ENCODE measurements at places on chromosomes 3 and 15.

- peak; percentile 68 for DNase-seq
Measured at GRCh38 chr3:43296565-43296964, 10.2 kb downstream of the SNRK start.

- no peak for DNase-seq
Measured at GRCh38 chr15:51718219-51718618, 19.2 kb downstream of the LYSMD2 start.

- no peak for DNase-seq
Measured at GRCh38 chr15:61829514-61829889, 230.7 kb downstream of the VPS13C start.

DNA sequence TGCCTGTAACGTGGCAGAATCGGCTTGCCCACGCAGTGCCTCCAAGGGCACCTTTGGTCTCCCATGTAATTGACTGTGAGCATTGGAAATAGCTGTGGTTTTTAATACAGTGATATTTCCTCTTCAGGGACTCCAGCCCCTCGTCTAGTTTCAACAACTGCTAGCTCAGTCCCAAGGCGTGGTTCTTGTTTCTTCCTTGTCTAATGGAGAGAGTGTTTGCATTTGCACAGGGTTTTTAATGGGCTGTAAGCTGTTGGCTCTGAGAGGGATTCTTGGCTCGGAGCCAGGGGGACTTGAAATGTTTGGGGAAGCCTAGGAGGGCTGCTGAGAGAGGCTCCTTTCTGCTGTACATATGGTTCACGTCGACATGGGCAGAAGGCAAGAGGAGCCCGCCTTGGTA, 86.2 kb downstream of the THSD4 start:
- no peak for DNase-seq

DNA sequence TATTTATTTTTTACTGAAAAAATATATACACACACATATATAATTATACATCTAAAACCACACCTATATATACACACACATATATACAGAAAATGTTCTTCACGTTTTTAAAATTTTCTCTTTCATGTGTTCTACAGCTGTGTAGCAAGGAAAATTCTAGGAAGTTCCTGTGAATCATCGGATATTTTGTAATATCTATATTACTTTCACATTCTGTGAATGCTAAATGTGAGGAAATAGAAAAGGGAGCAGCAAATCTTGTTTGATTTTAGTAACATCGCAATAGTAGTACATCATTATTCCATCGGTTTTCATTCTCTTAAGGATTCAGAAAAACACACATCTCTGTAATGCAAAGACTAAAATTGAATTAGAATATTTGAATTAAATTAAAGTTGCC, 836.8 kb upstream of the NECTIN3 start:
- DNase-seq, result no peak

GRCh38 chr3:54870423-54870822, 57.4 kb downstream of the LRTM1 start:
- no peak for DNase-seq

DNA sequence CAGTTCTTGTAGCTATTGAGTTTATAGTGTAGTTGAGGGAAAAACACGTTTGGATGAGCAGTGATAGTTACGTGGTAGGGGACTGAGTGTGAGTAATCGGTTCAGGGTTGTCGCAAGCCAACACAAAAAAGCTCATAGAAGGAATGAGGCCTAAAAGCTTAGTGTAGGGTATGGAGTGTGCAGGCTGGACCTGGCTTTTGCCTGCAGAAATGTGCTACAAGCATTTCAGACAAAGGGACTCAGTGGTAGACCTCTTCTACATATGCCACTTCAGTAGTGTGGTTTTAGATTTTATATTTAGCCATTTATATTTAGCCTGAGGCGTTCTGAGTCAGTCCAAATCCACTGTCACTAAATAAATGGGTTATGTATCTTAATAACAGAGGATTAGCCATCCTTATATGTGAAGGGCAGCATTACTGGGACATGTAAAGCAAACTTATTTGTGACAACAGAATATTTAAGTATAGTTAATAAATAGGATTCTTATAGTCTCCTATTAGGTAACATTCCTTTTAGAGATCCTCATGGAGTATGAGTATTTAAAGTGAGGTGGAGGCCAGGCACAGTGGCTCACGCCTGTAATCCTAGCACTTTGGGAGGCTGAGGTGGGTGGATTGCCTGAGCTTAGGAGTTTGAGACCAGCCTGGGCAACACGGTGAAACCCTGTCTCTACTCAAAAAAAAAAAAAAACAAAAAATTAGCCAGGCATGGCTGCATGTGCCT, 21.8 kb downstream of the ATP2C1 start:
- no peak for DNase-seq

DNA sequence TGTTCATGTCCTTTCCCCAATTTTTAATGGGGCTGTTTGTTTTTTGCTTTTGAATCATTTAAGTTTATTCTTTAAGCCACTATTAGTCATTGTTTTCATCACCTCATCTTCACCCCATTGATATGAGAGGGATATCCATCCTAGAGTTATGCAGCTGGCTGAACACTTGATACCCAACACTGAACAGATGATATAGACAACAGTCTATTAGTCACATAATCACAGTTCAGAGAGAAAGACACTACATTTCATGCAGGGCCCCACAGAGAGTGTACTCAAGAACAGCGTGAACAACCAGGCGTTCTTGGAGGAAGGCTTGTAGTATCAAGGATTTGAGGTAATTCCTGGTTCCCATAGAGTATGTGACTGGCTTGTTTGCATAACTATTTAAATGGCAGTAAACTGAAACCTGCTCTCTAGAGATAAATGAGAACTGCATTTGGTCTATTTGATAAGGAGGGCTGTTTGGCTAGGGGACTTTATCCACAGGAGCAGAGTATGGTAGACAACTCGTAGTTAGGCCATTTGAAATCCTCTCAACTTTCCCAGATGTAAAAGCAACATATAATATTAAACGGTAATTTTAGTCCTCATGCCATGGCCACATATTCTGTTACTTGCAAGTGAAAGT, 618.7 kb downstream of the SI start:
- DNase-seq, result no peak

- no peak for DNase-seq
Measured at GRCh38 chr3:126663750-126664149, 8.8 kb upstream of the TXNRD3 start.

GRCh38 chr15:53611145-53611920, 148.1 kb downstream of the WDR72 start:
- DNase-seq, result no peak

GRCh38 chr3:180615954-180616353, 14.0 kb downstream of the TTC14 start:
- DNase-seq, result no peak

DNA sequence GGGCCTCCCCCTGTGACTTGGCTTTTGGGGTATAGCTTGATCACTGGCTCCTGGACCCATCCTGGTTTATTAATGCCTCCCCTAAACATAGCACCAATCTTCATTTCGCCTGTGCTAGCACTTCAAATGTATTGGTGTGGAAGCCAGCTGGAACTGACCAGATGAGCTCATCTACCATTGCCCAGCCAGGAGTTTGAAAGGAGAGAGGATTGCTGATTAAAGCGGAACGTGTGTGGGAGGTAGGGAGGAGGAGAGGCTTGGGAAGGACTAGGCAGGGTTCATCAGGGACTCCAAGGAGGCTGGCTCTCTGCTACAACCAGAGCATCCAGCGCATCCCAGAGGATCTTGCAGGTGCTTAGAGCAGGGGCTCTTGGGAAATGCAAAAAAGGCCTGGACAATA, 34.4 kb upstream of the TLE3 start:
- DNase-seq, result no peak

GRCh38 chr3:2172561-2173171, 74.0 kb downstream of the CNTN4 start:
- no peak for DNase-seq

- no peak for DNase-seq
Measured at GRCh38 chr3:19757773-19758172, 176.2 kb downstream of the EFHB start.

DNA sequence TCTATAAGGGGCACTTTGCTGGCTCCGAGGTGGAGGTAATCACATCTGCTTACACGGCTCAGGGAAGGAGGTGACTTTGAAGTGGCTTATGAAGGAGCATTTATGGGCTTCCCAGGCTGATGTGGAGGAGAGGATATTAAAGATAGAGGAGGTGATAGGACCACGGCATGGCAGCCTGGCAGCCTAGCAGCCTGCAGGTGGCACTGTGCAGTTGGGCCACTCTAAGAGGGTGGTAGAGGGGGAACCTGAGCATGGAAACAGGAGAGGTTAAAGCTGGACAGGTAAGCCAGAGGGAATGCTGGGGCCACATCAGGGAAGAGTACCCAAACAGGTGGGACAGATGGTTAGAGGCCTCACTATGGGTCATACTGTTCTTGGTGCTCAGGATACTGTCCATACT, 375.0 kb downstream of the WDR72 start:
- DNase-seq, result no peak

- DNase-seq, result no peak
Measured at GRCh38 chr15:72271895-72272212, 500 bp downstream of the PARP6 start.

GRCh38 chr3:39150803-39151631, 2.4 kb downstream of the CSRNP1 start:
- no peak for DNase-seq

GRCh38 chr3:4234889-4235288, 68.3 kb upstream of the SETMAR start:
- no peak for DNase-seq

DNA sequence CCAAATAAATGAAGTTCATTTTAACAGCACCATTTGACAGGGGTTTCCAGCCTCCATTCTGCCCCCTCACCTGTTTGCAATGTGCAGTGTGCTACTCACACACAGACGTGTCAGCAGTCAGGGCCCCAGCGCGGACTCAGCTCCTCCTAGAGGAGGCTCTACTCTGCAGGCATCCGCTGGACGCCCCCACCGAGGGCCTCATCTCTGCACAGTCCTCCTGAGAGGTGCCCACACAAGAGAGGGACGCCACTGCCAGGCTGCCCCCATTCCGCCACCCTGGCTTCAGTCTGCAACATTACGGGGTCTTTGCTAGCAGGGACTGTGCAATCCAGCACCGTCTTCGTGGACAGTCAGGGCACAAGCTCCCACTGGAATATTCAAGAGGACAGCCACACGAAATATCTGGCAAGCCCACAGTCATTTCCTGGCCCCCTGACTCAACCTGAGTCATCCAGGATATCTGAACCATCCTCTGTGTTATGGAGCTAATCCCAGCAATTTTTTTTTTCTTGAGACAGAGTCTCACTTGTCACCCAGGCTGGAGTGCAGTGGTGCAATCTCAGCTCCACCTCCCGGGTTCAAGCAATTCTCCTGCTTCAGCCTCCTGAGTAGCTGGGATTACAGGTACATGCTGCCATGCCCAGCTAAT, 255.0 kb downstream of the OCA2 start:
- DNase-seq, result no peak
